Activated CD4-positive, alpha-beta T cell treated with anti-CD3 and anti-CD28 coated beads, Interleukin-2, amount 10 ng/mL, durations not matched to agents 24 days and 14 days (primary cell): ENCODE measurements at places on chromosomes 2 and 18.

GRCh38 chr2:8271461-8271860 is 410.4 kb upstream of the ID2 start:
- DNase-seq: no peak

DNA sequence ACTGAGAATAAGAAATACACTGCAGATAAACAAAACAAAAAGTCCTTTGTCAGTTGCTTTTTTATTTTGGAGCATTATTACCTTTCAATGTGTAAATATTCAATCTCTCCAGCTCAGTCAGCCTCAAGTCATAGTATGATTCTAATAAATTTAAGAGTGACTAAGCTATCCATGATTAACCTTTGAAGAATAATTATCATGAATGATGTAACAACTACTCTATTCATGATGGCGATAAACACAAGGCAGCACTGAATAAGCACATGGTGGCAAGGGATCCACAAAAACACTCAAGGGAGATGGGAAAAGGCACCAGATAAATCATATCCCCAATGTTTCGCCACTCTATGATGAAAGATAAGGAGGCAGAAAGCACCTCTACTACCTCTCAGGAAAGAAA is 67.0 kb downstream of the MAP4K3 start:
- DNase-seq: no peak

- DNase-seq: no peak
Observed at GRCh38 chr2:20578895-20579825, 71.7 kb downstream of the HS1BP3 start.

DNA sequence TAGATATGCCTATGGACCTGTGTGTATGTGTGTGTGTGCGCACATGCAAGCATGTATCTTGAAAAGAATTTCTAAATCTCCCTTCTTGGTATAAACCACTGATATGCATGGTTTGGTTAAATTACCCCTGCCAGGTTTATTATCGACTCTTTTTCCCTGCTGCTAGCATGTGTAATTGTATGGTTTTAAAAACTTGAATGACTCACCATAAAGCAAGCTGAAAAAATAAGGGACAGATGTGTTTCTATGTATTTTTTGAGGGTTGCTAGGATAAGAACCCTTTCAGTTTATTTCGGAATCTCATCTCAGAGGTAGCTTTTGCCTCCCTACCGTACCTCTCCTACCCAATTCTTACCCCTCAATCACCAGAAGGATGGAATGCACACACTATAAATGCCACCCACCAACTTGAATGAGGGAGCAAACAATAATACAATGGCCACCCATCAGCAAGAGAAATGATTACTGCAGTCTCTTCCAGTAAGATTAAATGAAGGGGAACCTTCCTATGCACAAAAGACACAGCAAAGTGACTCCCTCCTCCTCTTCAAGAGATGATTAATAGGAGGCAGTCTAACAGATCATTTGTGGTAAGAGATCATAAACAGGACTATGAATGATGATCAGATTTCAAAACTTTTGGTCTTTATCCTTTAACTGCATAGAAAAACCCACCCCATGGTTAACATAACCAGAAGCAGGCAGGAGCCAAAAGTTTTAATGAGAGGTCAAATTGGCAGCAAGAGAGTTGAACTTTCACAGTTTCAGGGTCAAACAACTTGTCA is 357.2 kb downstream of the SATB2 start:
- DNase-seq: no peak
